ENCODE measurements at places on chromosomes 5 and 9.

DNA sequence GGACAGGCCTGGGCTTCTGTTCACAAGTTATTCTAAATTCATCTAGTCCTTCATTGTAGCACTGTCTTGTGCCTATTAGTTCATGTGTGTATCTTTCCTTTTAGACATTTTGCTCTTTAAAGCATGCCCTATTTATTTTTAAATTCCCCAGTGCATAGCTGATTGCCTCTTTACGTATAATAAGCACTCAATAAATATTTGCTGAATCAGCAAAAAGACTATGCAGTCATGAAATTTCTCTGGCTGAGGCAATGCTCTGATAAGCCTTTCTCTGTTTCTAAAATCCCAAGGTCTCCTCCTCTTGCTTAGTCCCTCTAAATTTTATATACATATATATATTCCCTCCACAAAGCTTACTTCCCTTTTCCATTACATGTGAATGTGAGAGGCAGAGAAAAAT is 315.9 kb upstream of the PCSK5 start:
- no peak for DNase-seq

DNA sequence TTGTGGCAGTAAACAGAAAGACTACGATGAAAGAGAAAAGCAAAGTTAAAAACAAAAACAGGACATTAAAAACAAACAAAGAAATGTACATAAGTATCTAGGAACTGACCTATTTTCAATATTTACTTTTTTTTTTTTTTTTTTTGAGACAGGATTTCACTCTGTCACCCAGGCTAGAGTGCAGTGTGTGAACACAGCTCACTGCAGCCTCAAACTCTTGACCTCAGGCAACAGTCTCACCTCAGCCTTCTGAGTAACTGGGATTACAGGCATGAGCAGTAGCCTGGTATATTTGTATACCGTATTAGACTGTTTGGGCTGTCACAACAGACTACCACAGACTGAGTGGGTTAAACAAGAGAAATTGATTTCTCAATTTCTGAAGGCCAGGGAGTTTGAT is 1189.1 kb downstream of the CDH9 start:
- no peak for DNase-seq

DNA sequence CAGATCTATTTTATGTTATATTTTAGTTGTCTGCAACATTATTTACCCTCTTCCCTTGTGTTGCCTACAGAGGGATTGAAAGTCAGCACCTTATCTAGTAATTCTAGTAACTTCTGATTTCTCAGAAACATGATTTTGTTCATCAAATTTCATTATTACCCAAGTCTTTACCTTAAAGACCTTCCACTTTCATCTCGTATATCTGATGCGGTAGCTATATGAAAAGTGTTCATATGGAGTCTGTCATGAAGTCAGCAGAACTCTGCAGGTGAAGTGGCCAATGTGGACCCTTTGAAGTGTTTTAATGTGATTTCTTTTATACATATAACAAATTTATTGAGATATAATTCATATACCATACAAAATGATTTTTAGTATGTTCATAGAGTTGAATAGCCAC is 40.0 kb downstream of the SLC44A1 start:
- no peak for DNase-seq

DNA sequence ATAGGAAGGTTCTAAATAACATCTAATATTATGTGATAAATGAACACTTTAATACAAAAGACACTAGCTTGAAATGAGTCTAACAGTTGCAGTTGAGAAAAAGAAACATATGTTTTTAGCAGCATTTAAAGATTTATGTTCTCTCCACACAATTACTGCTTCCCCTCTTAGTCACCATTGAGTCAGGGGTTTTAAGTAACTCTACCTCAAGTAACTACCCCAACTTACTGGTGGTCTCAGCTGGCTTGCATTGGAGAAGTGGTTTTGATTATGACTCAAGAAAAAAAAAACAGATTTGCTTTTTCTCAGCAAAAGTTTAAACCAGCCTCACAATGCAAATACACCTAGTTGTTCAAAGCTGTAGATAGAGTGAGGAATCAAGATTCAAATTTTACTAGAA is 1216.5 kb upstream of the CDH9 start:
- DNase-seq: no peak

DNA sequence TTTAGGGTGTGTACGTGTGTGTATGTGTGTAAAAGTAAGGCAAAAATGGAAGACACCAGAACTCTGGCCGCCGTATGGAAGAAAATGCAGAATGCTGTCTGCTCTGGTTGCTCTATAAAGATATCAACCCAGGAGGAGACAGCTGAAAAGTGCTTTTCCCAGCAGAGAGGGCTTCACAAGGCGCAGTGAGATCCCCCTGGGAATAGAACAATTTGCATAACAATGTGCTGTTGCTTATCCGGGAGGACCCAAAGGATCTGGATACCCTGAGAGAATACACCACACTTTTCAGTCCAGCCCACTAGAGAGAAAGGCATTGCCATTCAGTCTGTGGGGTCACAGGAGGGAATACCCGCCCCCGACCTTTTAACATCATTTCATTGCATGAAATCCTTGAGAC is 230.6 kb downstream of the EBF1 start:
- DNase-seq: no peak

- DNase-seq: no peak
These were observed 585.3 kb upstream of the GRAMD2B start for GRCh38 chr5:125837866-125838265.

DNA sequence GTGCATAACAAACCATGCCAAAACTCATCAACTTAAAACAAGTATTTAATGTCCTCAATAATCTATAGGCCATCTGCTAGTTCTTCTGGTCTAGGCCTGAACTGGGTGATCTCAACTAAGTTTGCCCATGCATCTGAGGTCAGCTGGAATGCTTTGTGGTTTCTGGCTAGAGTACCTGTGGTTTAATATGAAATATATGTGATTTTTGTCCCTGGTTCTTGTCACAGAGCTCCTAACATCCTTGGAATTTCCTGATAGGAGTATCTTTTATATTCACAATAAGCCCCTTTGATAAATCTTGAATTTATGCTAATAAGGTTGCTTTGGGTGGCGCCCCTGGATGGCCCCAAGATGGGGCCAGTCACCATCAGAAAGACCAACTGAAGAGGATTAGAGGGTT is 535.9 kb downstream of the DNAH5 start:
- no peak for DNase-seq

DNA sequence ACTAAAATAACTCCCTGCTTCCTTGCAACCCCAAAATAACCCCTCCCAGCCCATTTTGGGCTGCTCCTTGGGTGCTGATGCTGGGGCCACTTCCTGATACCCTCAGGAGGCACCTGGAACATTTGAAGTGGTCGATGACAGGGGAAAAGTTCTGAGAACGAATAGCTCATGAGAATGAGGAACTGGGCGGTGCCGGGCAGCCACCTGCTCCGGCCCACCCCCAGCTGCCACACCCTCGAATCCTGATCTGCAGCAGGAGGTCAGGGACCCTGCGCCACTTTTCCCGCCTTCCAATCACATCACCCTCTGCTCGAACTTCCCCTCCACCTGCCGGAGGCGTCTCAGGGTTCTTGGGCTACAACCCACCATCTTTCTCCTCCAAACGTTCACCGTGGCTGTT is 19.7 kb downstream of the HRH2 start:
- no peak for DNase-seq

DNA sequence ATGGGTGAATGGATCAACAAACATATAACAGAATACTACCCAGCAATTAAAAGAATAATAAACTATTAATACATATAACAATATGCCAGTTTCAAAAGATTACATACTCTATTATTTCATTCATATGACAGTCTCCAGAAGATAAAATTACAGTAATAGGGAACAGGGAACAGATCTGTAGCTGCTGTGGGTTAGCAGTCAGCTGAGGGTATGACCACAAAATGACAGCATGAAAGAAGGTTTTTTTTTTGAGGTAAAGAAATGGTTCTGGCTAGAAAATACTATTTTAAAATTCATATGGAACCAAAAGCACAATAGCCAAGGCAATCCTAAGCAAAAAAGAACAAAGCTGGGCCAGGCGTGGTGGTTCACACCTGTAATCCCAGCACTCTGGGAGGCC is 73.0 kb upstream of the NR5A1 start:
- no peak for DNase-seq

DNA sequence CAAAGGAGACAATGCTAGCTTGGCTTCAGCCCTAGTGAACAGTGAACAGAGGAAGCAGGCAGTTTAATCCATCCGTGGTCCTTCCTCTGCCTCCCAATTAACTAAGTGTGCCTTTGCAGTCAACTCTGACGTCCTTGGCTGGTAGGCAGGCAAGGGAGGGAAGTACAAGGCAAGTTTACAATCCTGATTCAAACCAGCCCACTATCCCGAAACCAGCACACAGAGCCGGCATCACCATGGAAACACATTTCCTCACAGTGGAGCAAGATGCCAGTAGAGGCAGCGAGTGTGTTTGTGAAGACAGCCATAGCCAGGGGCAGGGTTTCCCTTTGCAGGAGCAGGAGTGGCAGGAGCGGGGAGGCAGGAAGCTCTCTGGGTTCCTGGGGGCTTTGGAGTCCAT is 73.9 kb downstream of the GOLPH3 start:
- DNase-seq: no peak

DNA sequence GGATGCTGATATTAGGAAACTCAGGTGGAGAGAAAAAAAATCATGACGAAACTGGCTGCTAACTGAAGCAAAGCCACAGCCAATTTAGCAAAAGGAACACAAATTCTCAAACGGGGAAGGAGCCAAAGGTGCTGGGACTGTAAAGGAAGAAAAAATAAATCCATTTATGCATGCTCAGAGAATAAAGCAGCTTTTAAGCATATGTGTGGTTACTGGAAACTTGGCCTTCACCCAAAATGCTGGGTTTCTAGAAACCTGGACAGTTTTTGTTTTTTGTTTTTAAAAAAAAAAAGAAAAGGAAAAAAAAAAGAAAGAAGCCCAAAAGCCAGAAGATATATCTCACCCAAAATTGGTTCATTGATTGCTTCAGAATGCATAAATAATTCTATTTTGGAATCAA is 8.0 kb downstream of the WHRN start:
- no peak for DNase-seq
